ENCODE measurements at places on chromosomes 7 and 10.

GRCh38 chr7:66150471-66150870 lies 35.8 kb downstream of the CRCP start:
- peak; percentile 66 for DNase-seq

GRCh38 chr7:79528421-79528820 lies 75.0 kb upstream of the MAGI2 start:
- no peak for DNase-seq

GRCh38 chr7:2033586-2034135 lies 199.1 kb downstream of the MAD1L1 start:
- no peak for DNase-seq

DNA sequence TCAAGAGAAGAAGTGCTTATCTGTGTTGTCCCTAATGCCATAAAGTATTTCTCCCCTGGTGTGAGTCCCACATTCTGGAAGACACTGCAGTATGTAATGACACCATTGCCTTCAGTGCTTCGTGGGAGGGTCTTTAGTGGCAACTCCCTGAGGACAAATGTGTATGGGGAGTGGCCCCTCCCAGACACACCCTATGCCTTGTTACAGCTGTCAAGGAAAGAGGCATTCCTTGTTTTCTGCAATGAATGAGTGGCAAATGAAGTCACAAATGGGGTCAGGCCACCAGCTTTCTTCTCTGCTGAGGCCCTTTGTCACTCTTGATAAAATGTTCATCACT lies 183.2 kb downstream of the FGFR2 start:
- DNase-seq = no peak

GRCh38 chr10:64011912-64012714 lies 490.9 kb downstream of the REEP3 start:
- no peak for DNase-seq

GRCh38 chr7:149794661-149795060 lies 21.3 kb upstream of the ZNF467 start:
- no peak for DNase-seq

DNA sequence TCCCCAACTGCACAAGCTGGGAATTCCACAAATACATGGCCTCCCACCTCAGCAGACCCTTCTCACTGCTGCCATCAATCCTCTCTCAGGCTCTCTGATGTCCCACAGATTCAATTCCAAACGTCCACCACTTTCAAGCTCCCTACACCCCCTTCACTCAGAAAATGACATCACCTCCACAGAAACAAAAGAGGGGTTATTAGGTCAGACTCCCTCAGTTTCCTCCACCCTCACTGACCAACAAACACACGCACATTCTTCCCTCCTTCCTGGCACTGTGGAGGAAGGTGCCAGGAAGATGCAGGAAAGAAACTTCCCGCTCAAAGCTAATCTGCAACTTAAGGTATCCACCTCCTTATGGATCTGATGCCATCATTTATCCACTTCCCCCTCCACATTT lies 18.3 kb downstream of the ZNF438 start:
- DNase-seq = no peak

- DNase-seq = no peak
These were observed 132.1 kb downstream of the MACC1 start for GRCh38 chr7:20085086-20085485.

DNA sequence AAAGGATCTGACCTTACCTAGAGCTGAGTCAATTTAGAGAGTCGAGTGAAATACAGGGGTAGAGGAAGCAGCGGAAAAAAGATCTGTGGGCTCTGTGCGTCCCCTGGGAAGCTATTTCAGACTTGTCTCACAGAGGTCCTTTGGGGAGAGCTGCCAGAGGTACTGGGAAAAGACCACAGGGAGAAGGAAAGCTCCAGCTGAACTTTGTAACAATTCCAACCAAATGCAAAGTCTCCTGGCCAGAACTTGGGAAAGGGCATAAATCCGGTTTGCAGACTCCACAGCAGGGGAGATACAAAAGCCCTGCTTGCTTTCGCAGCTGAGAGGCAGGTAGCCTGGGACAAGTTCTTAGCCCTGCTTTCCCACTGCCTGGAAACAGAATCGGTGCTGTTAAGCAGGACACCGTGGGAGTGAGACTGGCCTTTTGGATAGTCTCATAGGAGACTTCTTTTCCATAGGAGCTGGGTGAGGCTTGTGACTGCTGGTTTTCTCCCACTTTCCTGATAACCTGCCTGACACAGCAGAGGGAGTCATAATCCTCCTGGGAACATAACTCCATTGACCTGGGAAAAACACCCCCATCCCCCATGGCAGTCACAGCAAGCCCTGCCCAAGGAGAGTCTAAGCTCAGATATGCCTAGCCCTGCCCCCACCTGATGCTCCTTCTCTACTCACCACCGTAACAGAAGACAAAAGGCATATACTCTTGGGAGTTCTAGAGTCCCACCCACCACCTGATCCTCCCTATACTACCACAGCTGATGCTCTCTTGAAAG lies 926.2 kb downstream of the KCNMA1 start:
- peak; percentile 14 for DNase-seq

DNA sequence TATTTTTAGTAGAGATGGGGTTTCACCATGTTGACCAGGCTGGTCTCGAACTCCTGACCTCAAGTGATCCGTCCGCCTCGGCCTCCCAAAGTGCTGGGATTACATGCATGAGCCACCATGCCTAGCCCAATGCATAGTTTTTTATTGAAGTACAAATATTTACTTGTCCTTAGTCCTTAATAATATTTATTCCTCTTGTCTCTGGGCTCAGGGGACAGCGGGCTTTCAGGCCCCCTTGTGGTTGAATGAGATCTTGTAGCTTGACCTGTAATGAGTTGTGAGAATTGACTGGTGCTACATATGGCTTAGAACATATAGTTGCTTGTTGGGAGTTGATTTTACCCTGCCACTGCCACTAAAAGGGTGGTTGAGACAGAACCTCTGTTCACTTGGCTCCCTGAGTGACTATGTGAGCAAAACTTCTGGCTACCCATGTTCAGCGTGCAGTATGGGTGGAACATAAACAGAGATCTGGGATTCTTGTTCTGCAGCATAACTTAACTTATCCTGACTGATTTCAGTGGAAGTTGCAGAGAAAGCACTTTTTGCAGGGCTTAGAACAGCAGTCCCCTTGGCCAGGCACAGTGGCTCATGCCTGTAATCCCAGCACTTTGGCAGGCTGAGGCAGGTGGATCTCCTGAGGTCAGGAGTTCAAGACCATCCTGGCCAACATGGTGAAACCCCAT lies 14.9 kb downstream of the CCL26 start:
- no peak for DNase-seq

GRCh38 chr7:80794631-80795573 lies 123.9 kb downstream of the SEMA3C start:
- DNase-seq = no peak

DNA sequence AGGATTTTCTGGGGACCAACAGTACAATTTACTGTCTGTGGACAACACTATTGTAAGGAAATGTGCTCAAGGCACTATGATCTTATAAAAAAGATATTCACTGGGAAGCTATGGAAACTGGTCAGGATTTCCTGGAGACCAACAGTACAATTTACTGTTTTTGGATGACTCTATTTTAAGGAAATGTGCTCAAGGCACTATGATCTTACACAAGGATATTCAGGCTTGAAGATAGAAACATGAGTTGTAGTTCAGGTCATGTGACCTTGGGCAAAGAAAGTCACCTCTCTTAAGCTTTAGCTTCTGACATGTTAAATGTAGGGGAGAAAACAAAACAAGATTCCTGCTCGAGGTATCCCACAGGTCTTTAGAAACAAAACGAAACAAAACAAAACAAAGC lies 1.7 kb upstream of the ITPRID1 start:
- DNase-seq = no peak

- no peak for DNase-seq
These were observed 765 bp downstream of the WBP1L start for GRCh38 chr10:102744374-102745051.

DNA sequence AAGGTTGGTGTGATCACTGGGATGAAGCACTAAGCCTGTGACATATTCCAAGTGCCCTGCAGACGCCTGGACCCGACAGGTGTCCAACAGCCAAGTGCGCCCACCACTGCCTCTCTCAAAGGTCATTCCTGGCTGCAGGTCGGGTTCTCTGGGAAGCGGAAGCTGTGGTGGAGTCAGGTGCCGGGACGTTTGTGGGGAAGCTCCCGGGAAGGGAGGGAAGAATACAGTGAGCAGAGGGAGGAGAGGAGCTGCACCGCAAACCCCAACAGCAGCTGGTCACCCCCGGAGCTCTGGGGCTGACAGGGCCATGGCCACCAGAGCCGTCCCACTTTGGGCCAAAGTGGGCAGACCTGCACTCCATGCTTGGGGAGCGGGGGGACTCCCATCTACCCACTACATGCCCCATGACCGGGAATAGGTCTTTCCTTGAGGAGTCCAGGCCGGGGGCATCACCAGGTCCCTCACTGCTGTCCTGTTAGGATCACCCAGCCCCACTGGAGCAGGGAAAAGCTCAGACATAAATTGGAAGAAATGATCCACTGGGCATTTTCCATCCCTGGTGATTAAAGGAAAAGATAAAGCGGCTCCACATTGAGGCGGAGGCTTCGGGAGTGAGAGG lies 84.5 kb upstream of the PPP2R2D start:
- no peak for DNase-seq

DNA sequence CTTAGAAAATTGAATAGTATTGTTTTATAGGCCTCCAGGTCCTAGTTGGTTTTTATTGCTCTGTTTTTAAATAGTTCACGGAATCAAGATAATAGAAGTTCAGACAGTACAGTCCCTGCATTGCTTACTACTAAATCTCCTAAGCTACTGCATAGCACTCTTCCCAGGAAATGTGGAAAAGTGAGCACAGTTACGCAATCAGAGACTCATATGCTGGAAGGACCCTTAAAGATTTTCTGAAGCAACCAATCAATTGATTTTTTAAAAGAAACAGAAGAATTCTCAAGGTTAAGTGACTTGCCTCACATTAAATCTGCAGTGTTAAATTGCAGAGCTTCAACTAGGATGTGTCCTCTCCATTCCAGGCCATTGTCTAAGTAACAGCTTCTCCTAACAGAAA lies 23.1 kb upstream of the DIP2C start:
- no peak for DNase-seq

GRCh38 chr7:89648509-89648908 lies 505.8 kb upstream of the STEAP1 start:
- no peak for DNase-seq

GRCh38 chr7:34108165-34108564 lies 202.8 kb downstream of the BMPER start:
- DNase-seq = no peak

DNA sequence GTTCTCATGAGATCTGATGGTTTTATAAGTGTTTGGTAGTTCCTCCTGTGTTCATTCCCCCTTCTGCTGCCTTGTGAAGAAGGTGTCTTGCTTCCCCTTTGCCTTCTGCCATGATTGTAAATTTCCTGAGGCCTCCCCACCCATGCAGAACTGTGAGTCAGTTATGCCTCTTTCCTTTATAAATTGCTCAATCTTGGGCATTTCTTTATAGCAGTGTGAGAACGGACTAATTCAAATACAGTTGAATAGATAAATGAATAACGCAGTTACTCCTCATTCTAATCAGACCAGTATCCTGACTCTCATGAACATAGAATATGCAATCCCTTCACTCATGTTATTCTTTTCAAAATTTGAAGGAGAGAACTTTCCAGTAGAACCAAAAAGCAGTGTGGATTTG lies 375.0 kb upstream of the FZD8 start:
- no peak for DNase-seq

GRCh38 chr7:115478426-115478825 lies 552.1 kb downstream of the TFEC start:
- no peak for DNase-seq

GRCh38 chr7:74226633-74227032 lies 16.8 kb downstream of the LAT2 start:
- DNase-seq = no peak

- DNase-seq = no peak
These were observed 137.4 kb upstream of the GRB10 start for GRCh38 chr7:50920031-50920635.

- DNase-seq = no peak
These were observed 157.2 kb downstream of the CHRM2 start for GRCh38 chr7:137025469-137026175.

- no peak for DNase-seq
These were observed 131.5 kb upstream of the CTBP2 start for GRCh38 chr10:125291836-125292235.

DNA sequence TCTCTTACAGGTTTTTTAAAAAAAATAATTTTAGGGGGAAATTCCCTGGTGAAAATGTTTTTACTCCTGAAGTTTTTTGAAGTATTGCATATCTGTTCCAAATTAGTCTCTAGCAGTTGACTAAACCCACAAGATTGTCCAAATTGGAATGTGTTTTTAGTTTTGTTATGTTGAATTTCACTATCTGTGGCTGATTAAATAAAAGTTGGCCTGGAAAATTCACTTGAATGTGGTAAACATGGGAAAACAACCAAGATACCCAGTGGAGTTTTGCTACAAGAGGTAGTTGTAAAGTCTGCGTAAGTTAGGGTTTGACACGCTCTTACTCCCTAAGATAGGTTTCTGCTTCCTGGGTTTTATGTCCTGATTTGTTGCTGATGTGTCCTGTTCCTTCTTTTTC lies 3.3 kb downstream of the TSGA13 start:
- DNase-seq = no peak

DNA sequence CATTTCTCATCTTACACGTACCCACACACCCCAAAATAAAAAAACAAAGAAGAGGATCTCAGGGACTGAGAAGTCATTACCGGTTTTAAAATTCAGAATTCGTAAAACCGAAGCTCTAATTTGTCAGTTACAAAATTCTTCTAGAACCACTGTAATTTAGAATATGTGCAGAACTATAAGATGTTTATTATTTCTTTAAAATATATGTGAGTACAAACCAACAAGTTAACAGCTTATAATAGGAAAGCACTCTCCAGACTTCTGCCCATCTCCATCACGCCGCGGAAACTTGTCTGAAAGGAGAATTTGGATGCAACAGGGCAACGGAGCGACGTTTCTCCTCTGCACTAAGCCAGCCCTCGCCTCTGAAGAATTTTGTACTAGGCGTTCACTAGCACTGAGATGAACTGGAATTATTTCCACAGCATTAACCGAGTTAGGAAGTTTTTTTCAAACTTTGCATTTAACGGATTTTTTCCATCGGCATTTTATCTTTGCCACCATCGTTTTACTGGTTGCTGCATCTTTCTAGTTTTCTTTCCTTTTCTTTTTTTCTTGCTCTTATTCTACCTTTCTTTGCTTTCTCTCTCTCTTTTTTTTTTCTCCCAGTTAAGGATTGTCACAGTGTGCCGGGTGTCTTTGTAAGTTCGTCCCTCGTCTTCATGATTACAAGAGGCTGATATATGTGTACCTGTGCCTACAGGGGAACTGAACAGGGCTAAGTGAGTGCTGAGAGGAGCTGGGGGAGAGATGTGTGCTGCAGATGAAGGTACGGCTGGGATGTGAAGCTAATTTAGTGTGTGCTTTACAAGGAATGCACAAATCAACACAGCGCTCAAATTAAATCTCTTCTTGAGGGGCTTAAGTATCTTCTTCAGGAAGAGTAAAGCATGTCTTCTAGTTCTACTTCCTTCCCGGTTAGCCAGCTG lies 295.9 kb upstream of the NFE2L3 start:
- no peak for DNase-seq

DNA sequence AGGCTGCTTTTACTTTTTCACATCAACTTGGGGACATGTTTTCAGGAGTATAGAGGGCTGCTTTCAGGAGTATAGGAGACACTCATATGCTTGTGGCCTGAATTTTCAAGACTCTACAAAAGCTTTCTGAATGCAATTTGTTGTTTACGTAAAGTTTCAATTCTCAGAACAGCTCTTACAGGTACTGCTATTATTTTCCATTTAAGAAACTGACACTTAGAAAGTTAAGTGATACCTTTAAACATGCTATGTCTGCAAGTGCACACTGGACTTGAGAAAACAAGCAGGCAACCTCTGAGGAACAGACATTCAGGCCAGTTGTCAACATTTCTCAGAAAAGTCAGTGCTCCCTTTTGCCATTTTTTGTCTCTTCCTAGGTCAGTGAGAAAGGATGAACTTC lies 70.0 kb upstream of the PHYHIPL start:
- DNase-seq = no peak
